HT1080 (cell line): ENCODE measurements at places on chromosomes 3 and 15. TPM values are rescaled to one million over a fixed set of nuclear protein-coding genes. Genes with fewer than 3 reads are reported as not detected.

Gene ROBO2
- total RNA-seq, result under 0.01 and 0.17 TPM in 2 replicates

Gene GRK7
- not detected in 2 replicates for total RNA-seq

Gene ST3GAL6
- 11.1 and 12.4 TPM in 2 replicates for total RNA-seq

Gene STAC
- total RNA-seq, result 23.3 and 28.3 TPM in 2 replicates

Gene EPHA6
- total RNA-seq, result 0.10 and 0.79 TPM in 2 replicates

DNA sequence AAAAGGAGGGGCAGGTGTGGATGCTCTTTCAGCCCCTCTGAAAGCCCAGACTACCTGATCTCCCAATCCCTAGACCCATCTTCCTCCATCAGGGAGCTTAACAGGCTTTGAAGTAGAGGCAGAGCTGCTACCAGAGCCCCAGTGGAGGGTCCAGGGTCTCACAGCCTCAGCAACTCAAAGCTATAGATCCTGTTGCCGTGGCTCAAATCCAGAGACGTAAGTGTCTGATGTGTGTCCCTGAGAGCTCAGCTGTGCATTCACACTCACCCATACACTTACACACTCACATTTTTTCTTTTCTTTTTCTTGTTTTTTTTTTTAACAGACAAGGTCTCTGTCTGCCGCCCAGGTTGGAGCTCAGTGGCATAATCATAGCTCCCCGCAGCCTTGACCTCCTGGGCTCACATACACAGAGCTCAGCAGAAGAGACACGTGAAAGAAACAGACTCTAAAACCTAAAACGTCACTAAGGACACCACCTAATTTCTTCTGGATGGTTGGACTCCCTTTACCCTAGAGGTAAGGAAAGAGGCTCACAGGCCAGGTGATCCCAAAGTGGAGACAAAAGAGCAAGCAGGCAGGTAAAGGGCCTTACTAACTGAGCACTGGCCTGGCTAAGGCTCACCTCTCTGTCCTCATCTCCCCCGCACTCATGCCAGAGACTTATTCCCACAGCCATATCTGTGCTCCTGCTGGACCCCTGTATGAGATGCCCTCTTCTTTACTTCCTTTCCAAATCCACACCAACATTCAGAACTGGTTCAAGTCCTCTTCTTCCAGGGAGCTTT is 80.7 kb downstream of the SCN11A start:
- no peak for DNase-seq

DNA sequence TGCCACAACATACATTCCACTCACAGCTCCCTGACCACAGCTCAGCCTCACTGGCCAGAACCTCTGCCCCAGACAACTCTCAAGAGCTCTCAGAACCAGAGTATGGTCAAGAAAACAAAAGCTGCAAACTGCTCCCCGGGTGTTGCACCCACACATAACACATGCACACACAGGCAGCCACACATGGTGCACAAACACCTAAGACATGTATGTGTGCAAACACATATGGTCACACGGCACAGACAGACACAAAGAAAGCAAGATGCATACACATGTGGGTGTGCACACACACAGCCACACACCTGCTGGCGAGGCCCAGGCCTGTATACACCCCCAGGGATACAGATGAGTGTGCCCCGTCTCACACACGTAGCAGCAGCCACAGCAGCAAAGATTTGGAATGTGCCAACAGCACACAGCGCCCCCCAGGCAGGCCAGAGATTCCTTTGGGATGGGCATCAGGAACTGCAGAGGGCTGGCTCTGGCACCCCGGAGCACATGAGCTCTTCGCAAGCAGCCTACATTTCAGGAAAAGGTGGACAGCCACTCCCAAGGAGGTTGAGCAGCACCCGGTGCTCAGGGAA is 6.6 kb downstream of the KLF15 start:
- no peak for DNase-seq

DNA sequence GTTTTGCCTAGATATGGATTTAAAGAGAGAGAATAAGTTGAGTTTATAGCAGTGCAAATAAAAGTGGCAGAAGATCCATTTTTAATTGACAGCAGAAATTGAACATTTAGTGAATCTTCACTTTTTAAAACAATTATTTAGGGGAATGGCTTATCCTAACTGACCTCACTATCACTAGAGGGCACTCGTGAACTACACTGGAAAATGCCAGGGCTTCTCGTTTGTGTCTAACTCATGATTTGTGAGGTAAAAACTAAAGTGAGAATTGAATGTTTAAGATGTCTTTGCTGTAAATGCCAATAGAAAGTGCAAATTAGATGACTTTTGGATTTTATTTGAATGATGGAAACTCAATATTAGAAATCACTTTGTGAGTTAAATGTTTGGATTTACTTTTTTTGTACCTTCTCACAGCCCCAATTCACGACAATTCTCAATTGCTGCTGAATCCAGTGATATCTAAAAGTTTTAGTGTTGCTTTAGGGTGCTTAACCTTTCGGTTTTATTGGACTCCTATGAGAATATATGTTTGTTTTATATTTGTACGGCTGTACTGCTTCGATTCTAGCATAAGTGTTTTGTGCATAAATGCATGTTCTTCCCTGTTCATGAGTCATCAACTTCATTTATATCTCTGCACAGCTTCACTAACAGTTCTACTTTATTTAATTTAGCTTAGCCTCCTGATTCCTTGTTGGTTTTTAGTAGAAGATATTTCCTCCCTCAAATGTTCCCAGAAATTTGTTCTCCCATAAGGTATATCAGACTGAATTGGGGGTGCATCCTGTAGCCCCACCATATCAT is 462.1 kb downstream of the MFSD1 start:
- DNase-seq, result peak; percentile 58

DNA sequence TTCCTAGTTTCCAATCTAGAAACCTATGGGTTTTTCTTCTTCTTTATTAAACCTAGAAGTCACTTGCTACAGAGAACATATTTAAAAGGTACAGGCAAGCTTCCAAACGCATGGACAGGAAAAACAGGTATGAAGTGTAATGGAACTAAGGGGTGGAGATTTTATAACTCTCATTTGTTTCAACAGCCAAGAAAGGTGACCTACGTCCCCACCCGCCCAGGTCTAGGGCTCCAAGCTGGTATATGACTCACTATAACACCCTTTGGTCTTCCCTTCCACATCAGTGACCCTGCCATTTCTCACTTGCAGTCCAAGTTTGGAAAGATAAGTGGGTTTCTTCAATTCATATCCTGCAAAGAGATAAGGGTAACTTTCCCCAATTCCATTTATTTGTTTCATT is 6.0 kb upstream of the LIPH start:
- peak; percentile 32 for DNase-seq

- no peak for DNase-seq
Observed at GRCh38 chr3:169455472-169455871, 208.0 kb downstream of the MECOM start.
